ENCODE measurements at places on chromosomes 11 and 22.

- no peak for DNase-seq
Observed at GRCh38 chr11:114123692-114124330, 64.3 kb downstream of the ZBTB16 start.

DNA sequence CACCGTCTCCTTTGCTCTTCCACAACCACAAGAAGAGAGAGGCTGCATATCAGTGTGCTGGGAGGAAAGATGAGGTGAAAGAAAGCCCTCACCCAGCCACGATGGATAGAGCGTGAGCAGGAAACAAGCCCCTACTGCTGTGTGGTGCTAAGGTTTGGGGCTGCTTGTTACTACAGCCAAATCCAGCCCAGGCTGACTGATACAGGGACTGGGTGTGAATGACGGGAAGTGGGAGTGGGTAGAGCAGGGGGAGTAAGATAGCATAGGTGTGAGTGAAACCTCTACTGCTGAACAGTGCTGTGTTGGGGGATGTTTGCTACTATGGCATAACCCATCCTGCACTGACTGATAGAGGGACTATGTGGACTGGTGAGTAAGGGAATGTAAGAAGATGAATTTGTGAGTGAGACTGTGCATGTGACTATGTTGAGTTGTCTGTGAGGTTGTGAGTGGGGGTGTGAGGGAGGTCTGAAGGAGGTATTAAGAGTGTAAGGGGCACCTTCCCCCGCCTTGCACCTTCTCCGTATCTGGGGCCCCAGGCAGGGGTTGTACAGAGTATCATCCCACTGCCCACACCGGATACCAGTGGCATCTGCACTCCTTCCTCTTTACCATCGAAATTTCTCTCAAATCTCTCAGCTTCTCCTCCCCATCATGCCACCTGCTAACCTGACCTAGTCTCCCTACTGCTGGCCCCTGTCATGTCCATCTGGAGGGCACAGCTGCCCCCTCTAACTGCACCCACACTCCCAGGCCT lies 91.5 kb downstream of the MN1 start:
- no peak for DNase-seq

DNA sequence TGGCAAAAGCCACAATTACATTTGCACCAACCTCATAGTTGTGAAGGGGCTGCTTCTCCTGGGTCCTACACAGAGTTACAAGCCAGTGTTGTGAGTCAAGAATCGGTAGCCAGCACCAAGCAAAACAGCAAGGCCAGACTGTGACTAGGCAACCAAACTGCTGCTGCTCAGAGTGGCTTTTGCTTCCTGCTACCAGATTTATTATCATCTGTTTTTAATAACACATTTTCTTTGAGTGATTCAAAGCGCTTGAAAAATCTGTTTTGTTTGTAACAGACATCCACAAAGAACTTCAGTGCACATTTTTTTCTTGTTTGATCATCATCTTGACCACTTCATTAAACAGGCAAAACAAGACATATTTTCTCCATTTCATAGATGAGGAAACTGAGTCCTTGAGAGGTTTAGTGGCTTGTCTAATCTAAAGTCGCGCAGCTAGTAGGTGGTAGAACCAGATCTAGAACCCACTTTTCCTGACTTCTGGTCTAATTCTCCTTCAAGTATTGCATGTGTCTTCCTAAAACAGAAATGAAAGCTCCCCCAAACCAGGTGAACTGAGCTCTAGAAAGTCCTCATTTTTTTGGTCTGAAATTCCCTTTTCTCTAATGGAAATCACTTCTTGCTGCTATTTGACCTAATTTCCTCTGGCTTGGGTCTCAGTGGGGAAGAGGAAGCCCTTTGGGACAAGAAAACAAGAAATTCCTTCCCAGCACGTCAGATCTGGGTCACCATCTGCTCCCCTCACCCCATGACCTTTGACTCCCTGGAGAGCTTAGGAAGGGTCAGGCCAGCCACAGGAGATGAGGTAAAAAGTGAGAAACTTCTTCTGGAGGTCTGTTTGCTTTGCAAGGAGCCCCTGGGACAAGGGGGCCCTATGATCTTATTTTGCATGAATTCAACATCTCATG lies 39.9 kb downstream of the CWC15 start:
- DNase-seq: peak; percentile 92

GRCh38 chr11:133941546-133941945 lies 15.2 kb downstream of the IGSF9B start:
- DNase-seq: no peak

GRCh38 chr11:16015741-16016467 lies 340.4 kb downstream of the SOX6 start:
- DNase-seq: no peak

- DNase-seq: no peak
Observed at GRCh38 chr11:94211261-94211830, 82.7 kb downstream of the PANX1 start.

GRCh38 chr11:61886643-61887042 lies 4.7 kb downstream of the FADS3 start:
- DNase-seq: no peak

DNA sequence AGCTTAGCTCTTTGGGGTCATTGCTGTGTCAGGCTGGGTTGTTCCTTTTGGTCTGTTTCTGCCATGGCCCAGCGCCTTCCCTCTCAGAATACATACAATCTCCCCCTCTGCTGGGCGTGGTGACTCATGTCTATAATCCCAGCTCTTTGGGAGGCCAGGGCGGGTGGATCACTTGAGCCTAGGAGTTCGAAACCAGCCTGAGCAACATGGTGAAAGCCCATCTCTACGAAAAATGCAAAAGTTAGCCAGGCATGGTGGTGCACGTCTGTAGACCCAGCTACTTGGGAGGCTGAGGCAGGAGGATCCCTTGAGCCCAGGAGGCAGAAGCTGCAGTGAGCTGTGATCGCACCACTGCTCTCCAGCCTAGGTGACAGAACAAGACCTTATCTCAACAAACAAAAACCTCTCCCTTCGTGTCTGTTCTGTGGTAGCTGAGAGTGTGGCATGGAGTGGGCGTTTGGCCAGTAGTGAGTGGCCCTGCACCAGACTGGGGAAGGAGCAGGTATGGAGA lies 46.7 kb upstream of the RAB1B start:
- DNase-seq: no peak

- DNase-seq: no peak
Observed at GRCh38 chr22:31876156-31876920, 68.0 kb upstream of the YWHAH start.

DNA sequence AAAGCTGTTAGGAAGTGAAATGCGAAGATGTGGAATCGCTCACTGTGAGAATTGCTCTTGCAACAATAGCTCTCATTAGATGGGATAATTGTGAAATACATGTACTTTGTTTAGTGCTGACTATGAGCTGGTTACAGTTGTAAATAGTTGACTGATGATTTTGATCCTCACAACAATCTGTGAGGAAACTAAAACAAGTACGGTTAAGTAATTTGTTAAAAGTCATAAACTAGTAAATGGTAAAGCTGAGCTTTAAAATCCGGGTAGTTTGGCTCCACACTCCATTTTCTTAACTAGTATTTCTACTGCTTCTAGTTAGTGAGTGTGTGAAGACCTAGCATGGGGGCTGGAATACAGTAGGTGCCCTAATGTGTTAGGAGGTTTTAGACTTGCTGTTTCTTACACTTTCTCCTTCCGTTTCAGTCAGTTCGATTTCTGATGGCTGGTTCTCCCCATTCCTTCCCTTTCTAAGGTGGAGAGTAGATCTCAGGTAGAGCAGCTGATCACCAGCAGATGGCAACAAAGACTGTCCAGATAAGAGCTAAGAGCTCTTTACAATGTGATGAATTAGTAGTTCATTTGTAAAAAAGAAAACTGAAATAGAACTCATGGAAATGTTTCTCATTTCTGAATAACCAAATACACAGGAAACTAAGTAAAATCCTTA lies 16.3 kb upstream of the CYP2R1 start:
- no peak for DNase-seq

DNA sequence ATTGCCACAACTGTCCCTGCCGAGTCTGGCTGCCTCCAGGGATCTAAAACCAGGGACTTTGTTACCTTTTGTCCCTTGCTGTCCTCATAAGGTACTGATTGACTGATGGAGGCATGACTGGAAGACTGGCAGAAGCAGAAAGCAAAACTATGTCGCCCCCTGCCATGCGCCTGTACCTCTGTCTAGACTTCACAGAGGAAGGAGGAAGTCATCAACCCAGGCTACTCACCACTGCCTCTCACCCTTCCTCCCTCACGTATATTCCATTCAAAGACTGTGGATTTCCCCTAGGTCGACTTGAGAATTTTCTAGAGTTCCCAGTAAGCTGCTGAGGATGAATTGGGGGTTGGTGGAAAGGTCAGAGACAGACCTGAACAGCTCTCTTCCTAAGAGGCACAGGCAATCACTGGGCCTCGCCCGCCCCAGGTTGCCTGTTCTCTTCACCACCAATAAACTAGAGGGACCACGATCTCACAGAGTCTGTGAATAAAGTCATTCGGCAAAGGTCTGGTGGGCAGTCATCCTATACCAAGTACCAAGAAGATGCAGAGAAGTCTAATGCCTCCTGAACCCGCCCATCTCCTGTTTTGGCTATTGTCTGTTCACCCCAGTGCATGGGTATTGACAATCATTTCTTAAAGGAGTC lies 27.5 kb upstream of the CHST1 start:
- DNase-seq: no peak

DNA sequence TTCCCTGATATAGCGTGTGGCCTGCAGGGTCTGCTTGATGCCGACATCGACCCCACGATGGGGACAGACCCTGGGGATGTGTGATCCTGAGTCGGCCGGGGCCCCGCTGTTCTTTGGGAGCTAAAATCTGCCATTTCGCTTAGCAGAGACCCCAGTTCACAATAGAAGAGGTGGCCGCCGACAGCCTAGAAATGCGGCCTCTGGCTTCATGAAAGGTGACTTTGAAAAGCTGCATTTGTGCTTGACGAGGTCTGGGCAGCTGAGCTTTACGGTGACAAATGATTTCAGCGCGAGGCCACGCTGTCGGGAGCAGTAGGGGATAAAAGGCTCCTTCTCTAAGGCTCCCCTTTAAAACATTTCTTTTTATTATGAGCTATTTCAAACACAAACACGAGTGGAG lies 71.7 kb downstream of the RPS6KA4 start:
- DNase-seq: no peak

- no peak for DNase-seq
Observed at GRCh38 chr11:111302298-111302697, 4.0 kb downstream of the POU2AF3 start.

DNA sequence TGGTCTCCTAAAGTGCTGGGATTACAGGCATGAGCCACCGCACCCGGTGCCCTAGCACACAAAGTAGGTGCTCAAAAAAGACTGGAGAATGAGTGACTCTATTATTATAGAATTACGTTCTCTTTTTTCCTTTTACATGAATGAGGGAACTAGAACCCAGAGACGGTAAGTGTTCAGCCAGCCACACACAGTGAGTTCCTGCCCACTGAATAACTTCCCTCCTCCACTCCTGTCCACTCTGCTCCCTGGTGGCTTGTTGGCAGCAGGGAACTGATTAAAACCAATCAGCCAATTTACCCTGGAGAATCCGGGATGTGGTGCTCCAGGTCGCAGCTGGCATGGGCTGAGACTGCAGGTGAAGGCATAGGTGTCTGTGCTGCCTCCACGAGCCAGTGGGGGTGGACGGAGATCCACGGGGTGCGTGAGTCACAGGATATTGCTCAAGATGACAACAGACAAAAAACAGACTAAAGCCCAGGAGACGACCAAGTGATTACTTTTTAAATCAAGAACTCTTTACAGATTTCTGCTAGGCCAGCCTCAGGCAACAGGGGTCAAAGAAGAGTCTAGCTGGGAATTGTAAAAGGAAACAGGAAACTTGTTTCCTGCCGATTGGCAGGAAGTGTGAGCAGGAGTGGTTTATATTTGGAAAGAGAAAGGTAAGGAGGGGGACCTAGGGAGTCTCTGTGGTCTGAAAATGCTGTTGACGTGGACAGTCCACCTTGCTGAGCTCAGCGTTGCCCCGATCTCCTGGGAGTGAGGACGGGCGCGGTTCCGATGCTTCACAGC lies 95.2 kb upstream of the TP53I11 start:
- DNase-seq: no peak

DNA sequence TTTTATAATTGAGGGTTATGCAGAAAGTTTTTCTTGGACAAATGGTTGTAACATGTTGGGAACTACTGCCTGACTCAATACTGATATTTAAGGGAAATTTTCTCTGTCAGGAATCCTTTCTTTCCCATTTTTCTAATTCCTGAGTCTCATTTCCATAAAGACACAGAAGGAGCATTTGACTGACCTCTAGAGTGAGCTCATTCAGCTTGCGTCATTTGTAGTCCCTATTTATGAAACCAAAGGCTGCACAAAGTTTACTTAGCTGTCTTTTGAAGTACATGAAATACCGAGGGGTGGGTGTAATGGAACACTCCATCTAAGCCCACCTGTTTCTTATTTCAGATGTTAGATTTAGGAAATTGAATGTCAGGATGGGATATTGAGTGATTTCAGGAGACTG lies 359.5 kb upstream of the C11orf87 start:
- no peak for DNase-seq

DNA sequence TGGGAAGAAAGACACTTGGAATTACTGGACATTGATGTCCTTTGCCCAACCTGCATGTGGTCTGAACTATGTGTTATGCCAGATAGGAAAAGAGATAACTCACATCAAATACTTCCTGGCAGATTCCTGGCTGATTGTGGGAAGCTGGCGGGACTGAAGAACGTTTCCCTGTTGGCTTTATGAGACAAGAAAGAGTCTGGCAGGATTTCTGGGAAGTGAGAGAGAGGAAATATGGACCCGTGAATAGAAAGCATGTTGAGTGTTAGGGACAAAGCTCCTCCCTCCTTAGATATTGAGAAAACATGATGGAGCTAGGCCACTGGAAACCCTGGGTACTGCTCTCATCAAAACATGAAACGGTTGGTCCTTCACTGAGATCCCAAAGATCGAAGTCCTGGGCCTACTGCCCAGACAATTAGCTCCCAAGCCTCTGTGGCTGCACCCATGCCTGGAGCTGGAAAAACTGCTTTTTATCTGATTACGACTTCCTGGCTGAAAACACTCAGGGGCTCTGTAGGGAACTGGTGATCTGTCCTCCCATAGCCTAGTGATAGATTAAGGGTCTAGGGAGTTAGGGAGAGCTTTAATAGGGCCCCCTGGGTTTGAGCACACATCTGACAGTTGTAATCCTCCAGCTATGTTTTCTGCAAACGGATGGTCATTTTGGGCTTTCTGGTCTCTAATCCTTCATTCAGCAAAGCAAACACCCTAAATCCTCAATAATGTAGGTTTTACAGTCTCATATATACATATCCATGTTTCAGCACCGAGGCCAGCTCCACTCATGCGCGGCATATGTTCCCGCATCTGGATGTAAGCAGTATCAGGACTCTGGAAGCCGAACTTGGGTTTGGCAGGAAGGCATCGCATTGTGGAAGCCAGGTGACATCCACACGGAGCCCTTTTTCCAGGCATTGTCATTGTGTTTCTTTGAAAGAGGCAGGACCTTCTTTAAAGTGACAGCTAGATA lies 6.1 kb upstream of the B3GAT1 start:
- no peak for DNase-seq

All from AG04450 (cell line).